ENCODE measurements at places on chromosomes 2 and 18.

GRCh38 chr2:168416555-168416954, 39.5 kb upstream of the CERS6 start:
- no peak for DNase-seq

GRCh38 chr2:53036196-53036595, 731.4 kb upstream of the CHAC2 start:
- DNase-seq: no peak

DNA sequence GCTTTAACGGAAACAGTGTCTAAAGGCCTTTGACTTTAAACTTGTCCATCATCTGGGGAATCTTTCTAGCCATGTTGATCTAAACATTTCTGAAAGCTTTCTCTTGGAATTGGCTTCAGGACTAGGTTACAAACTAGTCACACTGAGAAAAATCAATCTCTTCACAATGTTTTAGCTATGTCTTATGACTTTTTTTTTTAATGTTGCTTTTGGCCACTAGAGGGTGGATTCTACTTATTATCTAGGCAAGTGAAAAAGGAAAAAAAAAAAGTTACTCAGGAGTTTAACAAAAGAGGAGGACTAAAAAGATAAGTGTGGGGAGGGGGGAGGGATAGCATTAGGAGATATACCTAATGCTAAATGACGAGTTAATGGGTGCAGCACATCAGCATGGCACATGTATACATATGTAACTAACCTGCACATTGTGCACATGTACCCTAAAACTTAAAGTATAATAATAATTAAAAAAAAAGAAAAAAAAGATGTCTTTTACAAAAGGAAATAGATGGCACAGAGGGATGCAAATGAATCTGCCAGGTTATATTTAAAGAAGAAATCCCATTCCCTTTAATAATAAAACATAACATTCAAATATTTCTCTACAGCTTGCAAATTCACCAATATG, 160.4 kb upstream of the PID1 start:
- peak; percentile 48 for DNase-seq

DNA sequence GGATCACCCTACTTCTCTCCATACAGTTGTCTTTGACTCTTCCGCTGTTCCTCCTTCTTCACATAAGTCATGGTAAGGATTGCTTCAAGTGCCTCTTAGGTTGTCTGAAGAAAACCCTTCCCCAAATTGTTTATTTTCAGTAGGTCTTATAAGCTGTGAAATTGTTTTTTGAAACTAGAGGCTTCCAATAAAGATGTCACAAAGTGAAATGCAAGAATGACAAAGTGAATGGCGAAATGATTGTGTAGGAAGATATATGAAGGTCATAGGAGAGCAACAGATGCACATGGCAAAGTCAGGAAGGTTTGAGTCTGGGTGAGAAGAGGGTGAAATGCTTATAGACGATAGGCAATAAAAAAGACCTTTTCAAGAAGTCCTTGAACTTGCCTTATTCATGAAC, 548.8 kb downstream of the PARD3B start:
- no peak for DNase-seq

GRCh38 chr18:59833785-59834184, 66.0 kb upstream of the PMAIP1 start:
- no peak for DNase-seq

DNA sequence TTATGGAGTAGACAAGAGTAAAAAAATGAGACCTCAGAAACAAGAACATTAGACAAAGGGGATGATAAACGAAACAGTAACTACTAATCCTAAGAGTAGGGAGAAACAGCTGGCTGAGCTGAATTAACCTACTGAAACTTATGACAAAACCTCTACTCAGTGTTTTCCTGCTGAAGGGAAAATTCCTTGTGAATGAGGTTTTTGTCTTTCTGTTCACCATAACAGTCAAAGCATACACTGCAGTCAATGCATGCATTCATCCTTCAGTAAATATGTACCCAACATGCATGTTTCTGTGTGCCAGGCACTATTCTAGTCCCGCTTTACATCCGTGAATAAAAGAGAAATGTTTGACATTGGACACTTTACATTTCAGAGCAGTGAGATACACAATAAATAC, 805.6 kb upstream of the KLHL29 start:
- DNase-seq: no peak

DNA sequence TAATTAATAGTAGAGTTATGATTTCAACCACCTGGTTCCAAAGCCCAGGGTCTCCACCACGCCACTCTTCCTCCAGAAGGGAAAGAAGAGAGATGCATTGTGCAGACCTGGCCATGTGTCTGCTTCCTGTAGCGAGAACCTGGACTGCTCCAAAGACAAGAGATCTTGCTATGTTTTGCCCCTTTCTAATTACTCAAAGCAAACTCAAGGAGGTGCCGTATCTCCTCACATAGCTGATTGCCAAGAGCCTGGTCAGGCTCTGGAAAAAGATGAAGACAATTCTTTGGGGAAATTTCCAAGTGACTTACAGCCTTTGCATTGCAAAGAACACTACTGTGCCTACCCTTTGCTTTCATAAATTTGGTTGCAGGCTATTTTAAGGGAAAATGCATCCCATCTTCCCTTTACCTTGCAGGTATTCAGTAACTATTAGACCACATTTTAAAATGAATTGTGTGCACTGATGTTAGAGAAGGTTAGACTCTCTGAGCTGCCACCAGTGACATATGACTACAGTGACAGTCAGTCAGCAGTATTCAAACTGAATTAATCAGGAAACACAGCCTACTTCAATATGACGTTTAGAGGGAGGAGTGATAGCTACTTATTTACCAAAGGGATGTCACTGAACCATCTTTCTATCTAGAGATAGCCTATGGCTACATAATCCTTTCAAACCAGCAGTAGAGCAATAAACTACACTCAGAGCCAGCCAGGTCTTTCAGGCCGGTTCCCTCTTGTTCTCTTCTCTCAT, 842.1 kb upstream of the FANCL start:
- DNase-seq: no peak

DNA sequence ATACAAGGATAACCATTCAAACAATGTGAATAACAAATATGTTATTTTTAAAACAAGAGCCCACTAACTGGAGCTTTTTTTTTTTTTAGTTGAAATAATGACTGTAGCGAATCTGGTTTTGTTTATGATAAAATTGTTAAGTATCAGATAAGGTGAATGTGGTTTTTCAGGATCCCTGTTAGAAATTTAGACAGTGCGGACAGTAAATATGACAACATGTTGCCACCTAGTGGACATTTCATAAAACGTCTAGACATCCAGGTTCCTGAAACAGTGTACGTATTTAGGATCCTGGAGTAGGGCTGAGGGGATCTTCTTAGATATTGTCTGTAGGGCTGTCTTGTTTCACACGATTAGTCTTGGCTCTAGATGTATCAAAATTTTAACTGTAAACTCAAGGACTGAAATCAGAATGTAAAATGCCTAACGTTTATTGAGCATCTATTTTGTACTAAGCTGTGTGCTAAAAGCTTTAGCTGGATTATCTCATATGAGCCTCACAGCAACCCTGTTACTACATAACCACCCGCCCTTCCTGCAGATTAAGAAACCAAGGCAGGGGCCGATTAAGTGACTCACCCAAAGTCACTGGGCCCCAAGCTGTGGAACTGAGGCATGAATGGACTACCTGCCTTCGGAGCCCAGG, 23.9 kb upstream of the CCDC68 start:
- peak; percentile 58 for DNase-seq

DNA sequence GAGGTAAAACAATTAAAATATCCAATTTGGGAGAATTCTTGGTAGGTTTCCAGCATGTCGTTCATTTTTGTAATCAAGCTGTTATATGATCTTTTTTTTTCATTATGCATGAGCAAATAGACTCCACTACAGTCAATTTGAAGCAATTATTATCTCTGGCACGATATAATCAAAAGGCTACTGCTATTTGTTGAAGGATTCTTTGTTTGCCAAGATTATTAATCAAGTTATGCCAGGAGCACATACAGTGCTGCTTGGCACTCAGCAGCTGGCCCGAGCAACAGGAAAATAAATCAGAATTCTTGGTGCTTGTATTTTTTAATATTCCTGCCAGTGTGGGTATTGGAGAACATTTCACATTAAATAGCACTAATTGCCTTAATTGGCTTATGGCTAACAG, 279.5 kb downstream of the RND3 start:
- DNase-seq: no peak

Measured in kidney tubule cell (primary cell).